HS-5 (cell line): ENCODE measurements at places on chromosomes 12 and 14.

DNA sequence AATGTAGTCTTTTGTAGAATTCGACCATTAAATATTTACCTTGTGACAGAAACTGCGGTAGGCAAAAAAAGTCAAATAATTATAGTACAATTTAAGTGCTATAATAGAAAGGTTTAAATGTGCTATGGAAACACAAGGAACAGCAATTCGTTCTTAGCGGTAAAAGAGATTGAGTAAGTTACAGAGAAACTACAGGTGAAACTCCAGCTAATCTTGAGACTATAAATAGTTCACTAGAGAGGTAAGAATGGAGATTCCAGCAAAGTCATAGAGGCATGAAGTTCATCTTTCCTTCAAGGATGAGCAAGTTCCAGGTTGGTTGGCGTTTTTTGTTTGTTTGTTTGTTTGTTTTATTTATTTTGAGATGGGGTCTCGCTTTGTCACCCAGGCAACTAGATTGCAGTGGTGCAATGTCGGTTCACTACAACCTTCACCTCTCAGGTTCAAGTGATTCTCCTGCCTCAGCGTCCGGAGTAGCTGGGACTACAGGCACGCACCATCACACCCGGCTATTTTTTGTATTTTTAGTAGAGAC lies 878 bp upstream of the R3HDM2 start:
- no peak for DNase-seq

GRCh38 chr12:674272-674781 lies 11.1 kb upstream of the NINJ2 start:
- peak; percentile 6 for DNase-seq

DNA sequence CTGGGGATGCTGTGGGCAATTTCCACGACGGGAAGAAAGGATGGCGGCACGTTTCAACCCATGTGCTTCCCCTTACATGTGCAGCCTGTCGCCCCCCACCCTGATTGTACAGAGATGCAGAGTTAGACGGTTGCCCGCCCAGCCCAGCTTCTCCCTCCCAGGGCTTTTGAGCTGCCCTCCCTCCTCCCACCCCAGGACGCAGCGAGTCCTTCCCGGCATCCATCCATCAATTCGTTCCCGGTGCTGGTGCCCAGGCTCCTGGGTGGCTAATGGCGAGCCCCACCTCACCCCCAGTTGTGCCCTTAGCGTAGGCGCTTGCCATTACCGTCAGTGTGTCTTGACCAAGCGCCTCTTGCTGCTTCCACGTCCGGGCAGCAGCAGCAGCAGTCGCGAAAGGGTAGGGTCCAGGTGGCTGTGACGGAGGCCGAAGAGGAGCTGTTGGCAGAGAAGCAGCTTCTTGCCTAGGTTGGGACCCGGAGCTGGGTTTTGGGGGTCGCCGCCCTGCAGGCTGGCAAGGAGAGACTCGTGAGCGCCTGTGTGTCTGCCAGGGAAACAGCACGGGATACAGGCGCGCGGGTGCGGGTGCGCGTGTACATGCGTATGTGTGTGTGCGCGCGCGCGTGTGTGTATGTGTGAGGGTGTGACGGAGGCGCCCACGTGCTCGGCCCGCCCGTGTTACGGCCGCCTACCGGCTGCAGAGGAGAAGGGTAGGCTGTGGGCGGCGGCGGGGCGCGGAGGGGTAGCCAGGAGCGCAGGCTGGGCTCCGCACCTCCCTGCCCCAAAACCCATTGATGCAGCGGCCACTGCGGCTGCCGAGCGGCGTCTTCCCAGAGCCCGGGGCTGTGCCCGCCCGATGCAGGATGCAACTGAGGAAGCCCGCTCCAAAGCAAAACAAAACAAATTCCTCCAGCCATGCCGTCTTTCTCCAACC lies at the start of gene SLC6A15:
Gene SLC6A15 (minus strand): TSS at position 602 of the 931 bp plus-strand sequence. CDS start 20,679 bp downstream, outside the sequence.
- peak; percentile 60 for DNase-seq

- DNase-seq: no peak
These were observed 66.3 kb upstream of the PLEKHG3 start for GRCh38 chr14:64637735-64638473.

DNA sequence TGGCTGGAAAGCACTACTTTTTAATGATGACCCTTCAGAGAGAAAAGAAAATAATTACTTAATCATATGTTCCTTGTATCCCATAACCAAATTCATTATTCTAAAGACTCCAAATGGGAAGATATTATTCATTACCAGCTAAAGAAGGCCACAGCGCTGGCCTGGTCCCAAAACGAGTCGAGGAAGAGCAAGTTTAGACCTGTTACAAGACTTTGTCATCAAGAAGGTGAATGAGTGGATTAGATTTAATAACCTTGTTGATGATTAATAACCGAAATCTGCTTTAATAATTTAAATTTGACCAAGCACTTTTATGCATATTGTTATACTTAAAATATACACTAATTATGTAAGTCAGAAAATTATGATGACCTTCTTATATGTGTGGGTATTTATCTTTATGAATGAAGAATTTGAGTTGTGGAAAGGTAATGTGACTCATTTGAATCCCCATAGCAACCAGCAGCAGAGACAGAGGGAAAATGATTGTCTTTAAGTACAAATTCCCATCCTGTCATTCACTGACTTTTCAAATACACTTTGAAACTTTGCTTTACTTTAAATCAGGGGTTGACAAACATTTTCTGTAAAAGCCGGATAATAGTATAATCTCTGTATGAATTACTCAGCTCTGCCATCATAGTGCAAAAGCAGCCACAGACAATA lies 200.3 kb upstream of the NPAS3 start:
- DNase-seq: no peak

DNA sequence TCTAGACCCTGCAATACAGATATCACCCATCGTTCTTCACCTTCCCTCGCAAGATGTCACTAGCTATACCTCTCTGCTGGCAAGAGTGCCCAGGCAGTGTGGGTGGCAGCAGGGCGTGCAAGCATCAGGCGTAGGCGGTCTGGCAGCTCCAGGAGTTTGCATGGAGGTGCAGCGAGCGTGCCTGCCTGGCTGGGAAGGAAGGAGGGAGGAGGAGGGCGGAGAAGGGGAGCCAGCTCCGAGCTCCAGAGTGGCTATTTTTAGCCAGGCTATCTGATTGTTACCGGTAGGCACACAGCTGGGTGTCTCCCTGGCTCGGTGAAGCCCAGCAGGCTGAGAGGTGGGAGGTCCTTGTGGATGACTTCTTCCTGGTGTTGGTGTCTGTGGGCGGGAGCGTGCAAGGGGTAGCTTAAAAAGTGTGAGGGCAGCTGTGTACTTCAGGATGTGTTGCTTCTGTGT lies 6.2 kb downstream of the FOXJ2 start:
- no peak for DNase-seq

DNA sequence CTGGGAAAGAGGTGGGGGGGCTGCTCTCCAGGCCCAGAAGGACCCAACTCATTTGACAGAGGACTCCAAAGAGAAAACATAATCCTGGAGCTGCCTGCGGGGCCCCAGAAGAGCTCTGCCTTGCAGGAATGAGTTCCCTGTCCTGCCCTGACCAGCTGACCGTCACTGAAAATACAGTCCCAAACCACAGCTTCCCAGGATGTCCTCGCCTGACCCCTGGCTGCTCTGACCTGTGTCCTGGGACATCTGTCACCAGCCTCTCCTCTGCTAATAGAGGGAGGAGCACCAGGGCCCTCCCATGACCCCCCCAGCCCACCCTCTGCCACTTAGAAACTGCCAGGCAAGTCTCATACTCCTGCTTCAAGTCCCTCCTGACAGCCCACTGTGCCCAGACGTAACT lies 9.8 kb downstream of the FIGNL2 start:
- no peak for DNase-seq

- no peak for DNase-seq
These were observed 33.8 kb upstream of the IRF2BPL start for GRCh38 chr14:77062261-77062660.

DNA sequence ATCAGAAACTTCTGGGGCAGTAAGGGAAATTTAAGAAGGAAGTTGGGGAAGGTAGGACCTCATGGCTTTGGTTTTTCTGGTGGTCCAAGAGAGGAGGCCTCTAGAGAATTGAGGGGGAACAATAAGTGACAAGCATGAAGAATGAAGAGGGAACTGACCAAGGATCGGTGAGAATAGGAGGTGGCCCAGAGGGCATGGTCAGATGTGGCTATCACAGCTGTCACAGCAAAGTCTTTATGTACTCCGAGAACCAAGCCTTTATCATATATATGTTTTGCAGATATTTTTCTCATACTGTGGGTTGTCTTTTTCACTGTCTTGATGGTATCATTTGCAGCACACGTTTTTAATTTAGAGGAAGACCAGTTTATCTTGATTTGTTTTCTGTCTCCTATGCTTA lies 64.3 kb downstream of the PPP2R5C start:
- no peak for DNase-seq

DNA sequence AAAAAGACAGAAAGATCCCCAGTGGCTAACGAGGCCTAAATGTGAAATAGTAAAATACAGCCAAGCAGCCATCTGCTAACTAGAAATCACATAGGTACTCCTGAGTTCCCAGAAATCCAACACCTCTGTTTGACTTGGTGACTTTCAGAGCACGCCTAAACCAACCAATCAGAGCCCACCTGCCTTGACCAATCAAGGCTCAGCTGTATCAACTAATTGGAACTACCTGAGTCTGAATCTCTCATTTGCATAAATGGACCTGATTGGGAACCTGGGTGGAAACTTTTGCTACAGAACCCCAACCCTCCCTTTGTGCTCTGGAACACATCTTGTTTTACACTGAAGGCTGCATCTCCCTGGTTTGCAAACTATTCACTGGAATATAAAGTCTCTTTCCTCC lies 5.1 kb upstream of the TCL1B start:
- DNase-seq: no peak

GRCh38 chr12:126055521-126055920 lies 990.3 kb downstream of the AACS start:
- peak; percentile 96 for DNase-seq

GRCh38 chr14:61716956-61717355 lies 21.6 kb downstream of the HIF1A start:
- DNase-seq: no peak

GRCh38 chr14:86596024-86596423 lies 1066.1 kb downstream of the FLRT2 start:
- DNase-seq: no peak

DNA sequence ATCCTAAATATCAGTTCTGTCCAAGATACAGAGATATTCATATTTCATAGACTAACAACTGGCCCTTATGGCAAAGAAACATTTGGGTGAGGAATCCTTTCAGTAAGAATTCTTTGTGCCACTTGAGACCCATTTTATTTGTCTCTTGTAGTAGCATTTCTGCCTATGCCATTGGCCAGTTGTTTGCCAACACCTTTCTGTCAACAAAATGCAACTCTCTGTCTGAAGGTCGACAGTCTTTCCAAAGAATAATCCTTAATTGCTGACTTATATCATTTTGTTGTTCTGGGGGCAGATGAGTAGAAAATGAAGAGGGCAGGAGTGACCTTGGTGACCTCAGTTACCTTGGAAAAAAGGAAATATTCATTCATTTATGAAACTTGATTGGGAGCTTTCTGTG lies 10.9 kb downstream of the IFT43 start:
- DNase-seq: no peak
